ENCODE measurements at places on chromosomes 16 and 17. TPM values are rescaled to one million over a fixed set of nuclear protein-coding genes. Genes with fewer than 3 reads are reported as not detected.

Gene DNAI2
- not detected for total RNA-seq

Gene INO80E
- 6.5 TPM for total RNA-seq

Gene ODAD4
- 0.16 TPM for total RNA-seq

Gene KRT27
- not detected for total RNA-seq

Gene GNG13
- not detected for total RNA-seq

Gene SLC6A2
- total RNA-seq = not detected

Gene TMEM256
- 43.7 TPM for total RNA-seq

Gene GGA3
- 8.7 TPM for total RNA-seq

Gene OVCA2
- 38.8 TPM for total RNA-seq

Gene SYCE1L
- total RNA-seq = 0.09 TPM

Gene ANKRD40CL
- not detected for total RNA-seq

Gene KCNAB3
- total RNA-seq = not detected

Gene RANGRF
- total RNA-seq = 11.0 TPM

Gene CCP110
- total RNA-seq = 23.3 TPM

Gene NOTUM
- 0.09 TPM for total RNA-seq

Gene HNF1B
- total RNA-seq = not detected

Gene RGS9
- total RNA-seq = 2.5 TPM

Gene GINS2
- 19.1 TPM for total RNA-seq

Gene POLR2C
- total RNA-seq = 76.6 TPM

Gene ZNF598
- 13.8 TPM for total RNA-seq

Gene LPO
- total RNA-seq = not detected

Gene TEKT1
- total RNA-seq = not detected

Gene CCDC200
- not detected for total RNA-seq

Data from fibroblast of the aortic adventitia (primary cell).